Left lung (tissue), 14 donors: ENCODE measurements at places on chromosomes 5 and 9. TPM values are rescaled to one million over a fixed set of nuclear protein-coding genes. Genes with fewer than 3 reads are reported as not detected.

The OLFM1 gene
- 11.2 TPM for polyA plus RNA-seq

DNA sequence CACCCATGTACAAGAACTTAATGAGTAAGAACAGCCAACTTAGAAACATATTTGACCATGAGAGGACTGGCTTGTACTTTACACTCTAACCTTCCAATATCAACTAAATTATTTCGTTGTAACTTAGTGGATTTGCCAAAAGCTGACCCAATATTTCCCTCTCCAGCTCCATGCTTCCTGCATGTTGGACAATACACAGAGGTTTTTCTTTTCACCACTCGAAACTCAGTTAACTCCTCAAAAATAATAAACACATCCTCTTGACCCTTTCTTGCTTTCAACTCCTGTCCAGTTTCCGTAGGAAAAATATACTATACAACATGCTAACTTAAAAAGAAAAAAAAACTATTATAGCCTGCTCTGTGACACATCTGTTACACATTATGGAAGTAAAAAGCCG lies 188.9 kb downstream of the MPDZ start:
- no peak for DNase-seq

The IGIP gene
- 6.1 TPM for polyA plus RNA-seq

DNA sequence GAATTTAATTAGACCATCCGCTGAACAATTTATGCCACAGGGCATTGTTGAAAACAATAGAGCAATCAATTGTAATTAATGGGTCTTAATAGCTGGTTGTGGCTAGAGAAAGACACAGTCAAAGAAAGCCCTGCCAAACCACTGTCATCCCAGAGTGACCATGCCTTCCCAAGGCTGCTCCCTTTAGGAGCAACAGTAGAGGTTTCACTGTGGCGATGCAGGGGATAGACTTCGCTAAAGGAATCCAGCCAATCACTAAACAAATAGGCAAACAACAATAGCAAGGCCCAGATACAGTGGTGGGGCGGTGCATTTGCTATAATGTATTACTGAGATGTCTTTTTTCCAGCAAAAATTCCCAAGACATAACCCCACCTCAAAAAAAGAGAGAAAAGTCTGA lies 87.8 kb upstream of the SLC27A6 start:
- no peak for DNase-seq

GRCh38 chr5:127865273-127865672 lies 162.1 kb downstream of the CCDC192 start:
- no peak for DNase-seq

The FOXD1 gene
- 0.10 TPM for polyA plus RNA-seq

DNA sequence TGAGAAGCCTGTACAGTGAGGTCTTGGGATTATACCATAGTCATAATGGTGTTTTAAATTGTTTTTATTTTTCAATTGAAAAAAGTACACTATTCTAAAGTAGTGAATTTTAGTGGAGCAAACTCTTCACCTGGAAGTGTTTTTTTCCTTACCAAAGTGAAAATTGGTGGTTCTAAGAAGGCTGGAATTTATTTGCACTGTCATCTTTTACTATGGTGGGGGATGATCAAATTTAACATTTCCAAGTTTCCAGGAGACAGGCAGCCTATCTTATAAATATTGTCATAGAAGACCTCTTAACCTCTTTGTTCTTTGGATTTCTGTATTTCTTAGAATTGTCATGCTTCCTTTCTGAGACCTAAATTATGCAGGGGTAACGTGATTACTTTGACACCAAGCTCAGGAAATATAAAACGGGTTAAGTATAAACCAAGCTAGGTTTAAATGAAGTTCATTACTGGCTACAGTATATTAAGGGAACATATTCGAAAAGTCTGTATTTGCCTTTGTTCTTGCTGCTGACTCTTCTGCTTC lies 20.2 kb downstream of the NDFIP1 start:
- DNase-seq, result no peak

- no peak for DNase-seq
Measured at GRCh38 chr9:72827950-72828731, 124.7 kb downstream of the ALDH1A1 start.

The TMC1 gene
- polyA plus RNA-seq, result 0.42 TPM
